ENCODE measurements at places on chromosomes 12 and 14.

GRCh38 chr12:79547735-79548609 lies 142.8 kb downstream of the PAWR start:
- DNase-seq: no peak

GRCh38 chr14:97655169-97655948 lies 858.2 kb downstream of the VRK1 start:
- DNase-seq: no peak

- no peak for DNase-seq
Measured at GRCh38 chr14:97517566-97518234, 720.5 kb downstream of the VRK1 start.

- no peak for DNase-seq
Measured at GRCh38 chr12:22799503-22799902, 174.5 kb downstream of the ETNK1 start.
